ENCODE measurements at places on chromosomes 3 and 15.

DNA sequence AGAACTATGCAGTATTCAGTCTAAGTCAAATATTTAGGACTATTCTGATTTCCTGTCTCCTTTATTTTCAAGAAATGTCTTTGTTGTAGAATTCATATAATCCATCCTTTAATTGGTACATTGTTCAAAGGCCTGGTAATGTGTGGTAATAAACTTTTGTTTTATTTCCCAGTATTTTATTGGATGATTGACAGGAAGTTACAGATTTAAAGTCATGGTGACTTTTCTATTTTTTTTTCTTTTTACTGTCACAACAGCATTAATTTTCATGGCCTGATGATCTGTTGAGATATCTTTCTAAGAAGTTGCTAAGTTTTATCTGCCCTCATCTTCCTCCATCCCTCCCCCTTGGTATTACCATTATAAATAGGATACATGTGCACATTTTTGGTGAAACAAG lies 161.7 kb downstream of the PTPRG start:
- no peak for DNase-seq

DNA sequence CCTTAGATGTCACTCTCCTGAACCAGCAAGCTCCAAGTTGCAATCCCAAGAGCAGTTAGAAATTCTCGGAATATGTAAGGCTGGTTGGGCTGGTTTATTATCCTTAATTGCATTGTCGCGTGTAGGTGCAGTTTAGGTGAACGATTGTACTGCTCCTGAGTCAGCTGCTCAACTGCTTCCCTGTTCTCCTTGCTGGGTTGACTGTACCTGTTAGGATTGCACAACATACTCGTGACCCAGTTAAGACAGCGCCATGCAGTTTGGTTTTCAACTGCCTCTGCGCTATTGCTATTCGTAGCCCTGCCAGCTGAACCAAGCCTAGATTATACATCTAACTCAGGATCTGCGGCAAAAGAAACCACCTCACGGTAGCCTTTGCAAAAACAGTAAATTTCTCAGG lies 41.0 kb downstream of the BCL2L10 start:
- no peak for DNase-seq

GRCh38 chr15:57758560-57758959 lies 52.0 kb downstream of the POLR2M start:
- no peak for DNase-seq

GRCh38 chr15:40217166-40217824 lies 21.6 kb upstream of the PAK6 start:
- DNase-seq, result peak; percentile 65

GRCh38 chr3:12890610-12891390 lies 49.4 kb upstream of the RPL32 start:
- DNase-seq, result no peak

- DNase-seq, result peak; percentile 68
Observed at GRCh38 chr15:86063356-86064095, 16.1 kb upstream of the AGBL1 start.

DNA sequence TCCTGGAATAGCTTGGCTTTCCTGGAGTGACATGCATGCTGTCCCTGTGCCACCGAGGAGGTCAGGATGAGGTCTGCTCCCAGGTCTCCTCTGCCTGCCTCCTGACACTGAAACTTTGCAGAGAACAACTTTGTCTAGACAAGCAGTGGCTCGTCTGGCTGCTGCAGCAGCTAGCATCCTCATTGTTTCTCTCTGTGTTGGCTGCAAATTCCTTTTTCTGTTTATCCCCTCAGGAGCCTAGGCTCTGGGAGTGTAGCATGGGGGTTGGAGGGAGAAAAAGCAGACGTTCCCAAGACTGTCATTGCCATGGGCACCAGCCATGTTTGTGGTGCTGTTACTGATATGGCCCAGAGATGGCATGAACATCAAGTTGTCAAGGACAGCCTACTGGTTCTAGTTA lies 208.7 kb upstream of the LRIG1 start:
- DNase-seq, result no peak

- DNase-seq, result peak; percentile 37
Observed at GRCh38 chr15:72184165-72184811, 13.3 kb downstream of the GRAMD2A start.

DNA sequence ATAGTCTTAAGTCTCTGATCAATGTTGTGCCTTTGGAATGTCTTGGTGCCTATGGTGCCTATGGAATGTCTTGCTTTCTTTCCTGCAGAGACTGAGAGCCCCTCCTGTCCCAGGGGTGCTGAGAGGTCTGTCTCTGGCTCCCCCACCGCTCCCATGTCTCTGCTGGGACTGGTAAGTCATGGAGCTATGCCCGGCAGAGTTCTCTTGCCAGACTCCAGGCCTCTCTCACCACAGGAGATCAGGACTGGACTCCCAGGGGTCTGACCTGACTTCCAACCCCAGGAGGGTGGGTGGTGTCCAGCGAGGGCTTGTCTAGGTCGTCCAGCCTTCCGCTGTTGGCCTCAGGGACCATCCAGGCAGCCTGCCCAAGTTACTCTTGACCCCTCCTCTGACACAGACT lies 14.0 kb upstream of the CYP11A1 start:
- no peak for DNase-seq

- no peak for DNase-seq
Observed at GRCh38 chr3:133825969-133826727, 20.5 kb downstream of the SRPRB start.
